ENCODE measurements at places on chromosomes 11 and 22. TPM values are rescaled to one million over a fixed set of nuclear protein-coding genes. Genes with fewer than 3 reads are reported as not detected.

Gene TIGD3
- total RNA-seq = 1.6 TPM

Gene TRPM5
- total RNA-seq = 0.54 TPM

- no peak overlapping the region for H3K27ac ChIP-seq
- H3K36me3 ChIP-seq = no peaks in the 10 kb centered on the region
Observed at GRCh38 chr11:36156817-36157519, 132.3 kb downstream of the COMMD9 start.

- no peaks in the 10 kb centered on the region for H3K36me3 ChIP-seq
- DNase-seq = no peak
- H3K4me3 ChIP-seq = no peak overlapping the region
- no peaks in the 10 kb centered on the region for H3K27me3 ChIP-seq
Observed at GRCh38 chr22:31962387-31963125, 18.2 kb downstream of the YWHAH start.

Gene TMEM191B
- 4.2 TPM for total RNA-seq

Gene CRYBA4
- not detected for total RNA-seq

Gene POU2AF2
- total RNA-seq = not detected

Gene MMP3
- total RNA-seq = not detected

Gene PSMC3
- total RNA-seq = 42.2 TPM

DNA sequence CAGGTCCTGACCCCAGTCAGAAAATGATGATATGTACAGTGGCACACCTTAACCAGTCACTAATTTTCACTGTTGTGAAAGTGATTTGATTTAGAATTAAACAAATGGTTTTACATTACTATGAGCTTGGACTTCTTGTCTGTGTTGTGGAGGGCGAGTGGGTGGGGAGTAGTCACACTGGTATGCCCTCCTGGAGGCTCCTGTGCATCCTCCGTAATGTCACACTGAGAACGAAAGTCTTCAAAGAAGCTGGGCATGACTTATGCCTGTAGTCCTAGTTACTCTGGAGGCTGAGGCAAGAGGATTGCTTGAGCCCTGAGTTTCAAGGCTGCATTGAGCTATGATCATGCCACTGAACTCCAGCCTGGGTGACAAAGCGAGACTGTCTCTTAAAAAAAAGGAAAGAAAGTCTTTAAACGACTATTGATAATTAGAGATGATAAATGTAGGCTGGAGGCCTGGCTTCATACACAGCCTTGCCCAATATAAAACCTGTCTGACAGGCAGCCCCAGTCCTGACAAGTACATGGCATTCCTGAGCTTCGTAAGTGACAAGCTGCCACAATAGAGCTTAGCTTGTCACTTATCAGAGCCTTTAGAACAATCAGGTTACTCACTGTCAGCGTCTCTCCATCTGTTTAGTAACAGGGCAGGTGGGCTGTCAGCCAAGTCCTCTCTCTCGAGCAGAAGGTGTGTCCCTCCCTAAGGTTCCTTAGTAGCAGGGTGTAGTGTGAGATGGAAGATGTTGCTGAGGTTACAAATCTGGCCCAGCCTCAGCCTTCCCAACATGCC is 5.0 kb upstream of the LIMK2 start:
- no peaks in the 10 kb centered on the region for H3K36me3 ChIP-seq
- peaks cover 11% of the 10 kb centered on the region for H3K4me1 ChIP-seq
- no peak overlapping the region for H3K4me3 ChIP-seq
- no peaks in the 10 kb centered on the region for H3K27me3 ChIP-seq

Gene FJX1
- total RNA-seq = not detected

- H3K4me1 ChIP-seq = no peaks in the 10 kb centered on the region
- peaks cover 89% of the 10 kb centered on the region for H3K36me3 ChIP-seq
- no peaks in the 10 kb centered on the region for H3K27me3 ChIP-seq
- DNase-seq = no peak
- H3K4me3 ChIP-seq = no peak overlapping the region
Observed at GRCh38 chr22:24088816-24089215, 77.7 kb downstream of the CABIN1 start.

GRCh38 chr11:6298605-6299004 is 21.7 kb downstream of the CAVIN3 start:
- no peaks in the 10 kb centered on the region for H3K4me1 ChIP-seq
- H3K4me3 ChIP-seq = no peak overlapping the region
- no peak for DNase-seq
- no peaks in the 10 kb centered on the region for H3K36me3 ChIP-seq

DNA sequence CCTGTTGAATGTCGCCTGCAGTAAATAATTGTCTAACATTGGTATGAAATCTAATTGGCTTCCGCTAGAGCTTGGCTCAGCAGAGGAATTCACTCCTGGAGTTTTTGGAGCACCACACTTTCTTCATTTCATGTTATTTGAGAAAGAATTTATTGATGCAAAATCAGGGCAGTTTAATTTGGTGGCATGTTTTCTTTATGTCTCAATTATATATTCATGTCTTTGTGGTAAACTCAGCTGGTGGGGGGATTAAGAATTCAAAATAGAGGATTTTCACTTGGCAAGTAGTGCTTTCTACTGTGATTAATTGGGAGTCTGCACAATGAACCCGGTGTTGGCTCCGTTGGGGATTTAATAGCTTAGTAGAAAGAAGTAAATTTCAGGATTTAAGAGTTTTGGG is 784.4 kb downstream of the NTM start:
- DNase-seq = no peak
- H3K4me1 ChIP-seq = no peaks in the 10 kb centered on the region
- H3K27ac ChIP-seq = no peak overlapping the region
- H3K4me3 ChIP-seq = no peak overlapping the region

DNA sequence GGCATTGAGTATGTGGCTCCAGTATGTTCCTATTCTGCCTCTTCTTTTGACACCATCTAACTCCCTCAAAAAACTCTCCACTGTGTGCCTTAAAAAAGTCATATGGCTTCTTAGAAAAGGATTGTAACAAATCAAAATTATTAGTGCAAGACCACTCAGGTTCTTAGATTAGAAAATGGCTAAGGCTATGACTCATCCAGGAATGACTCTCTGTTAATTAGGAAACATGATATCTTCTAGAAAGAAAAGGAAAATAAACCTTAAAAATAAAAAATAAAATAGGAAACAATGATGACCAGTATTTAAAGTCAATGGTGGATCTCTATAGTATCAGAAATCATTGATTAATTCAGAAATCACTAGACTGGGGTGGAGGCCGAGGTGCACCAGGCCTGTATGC is 21.7 kb downstream of the SLC25A17 start:
- no peak for DNase-seq
- H3K4me1 ChIP-seq = no peaks in the 10 kb centered on the region
- no peak overlapping the region for H3K4me3 ChIP-seq
- H3K27me3 ChIP-seq = no peaks in the 10 kb centered on the region

DNA sequence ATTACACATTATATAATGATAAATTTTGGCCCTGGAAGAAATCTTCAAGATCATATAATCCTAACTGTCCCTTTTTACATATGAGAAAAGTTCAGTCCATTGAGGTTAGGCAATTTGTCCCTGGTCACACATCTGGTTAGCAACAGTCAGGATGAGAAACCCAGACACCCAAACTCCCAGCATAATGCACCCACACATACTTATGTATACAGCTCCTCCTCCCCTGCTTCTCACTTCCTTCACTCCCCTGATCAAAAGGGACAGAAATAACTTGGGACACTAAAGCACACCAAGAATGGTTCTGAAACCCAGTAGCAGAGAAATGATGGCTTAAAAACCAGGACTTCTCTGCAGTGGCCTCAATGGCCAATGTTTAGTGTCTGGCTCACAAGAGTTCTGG is 11.1 kb downstream of the NUMA1 start:
- H3K27me3 ChIP-seq = no peaks in the 10 kb centered on the region
- H3K4me3 ChIP-seq = no peak overlapping the region
- no peak overlapping the region for H3K27ac ChIP-seq
- H3K36me3 ChIP-seq = no peaks in the 10 kb centered on the region

Gene MEI1
- total RNA-seq = 61.4 TPM

DNA sequence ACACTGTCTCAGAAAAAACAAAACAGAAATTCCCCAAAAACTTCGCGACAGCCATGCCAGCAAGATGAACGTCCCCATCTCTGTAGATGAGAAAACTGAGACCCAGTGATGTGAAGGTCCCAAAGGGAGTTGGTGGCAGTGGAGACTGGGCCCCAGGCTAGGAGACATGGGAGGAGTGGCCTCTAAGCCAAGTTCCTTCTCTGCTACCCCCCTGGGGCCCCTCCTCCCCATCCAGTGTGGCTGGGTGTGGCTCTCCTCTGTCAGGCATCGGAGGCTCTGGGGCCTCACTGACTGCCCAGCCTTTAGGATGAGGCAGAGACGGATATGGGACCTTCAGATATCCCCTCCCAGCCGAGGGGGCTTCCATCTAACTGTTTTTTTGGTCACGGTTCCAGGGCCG is 9.8 kb downstream of the RELT start:
- H3K4me3 ChIP-seq = no peak overlapping the region
- DNase-seq = no peak
- peak overlapping the region; percentile 17 for H3K27ac ChIP-seq
- no peaks in the 10 kb centered on the region for H3K27me3 ChIP-seq
- H3K4me1 ChIP-seq = no peaks in the 10 kb centered on the region
- no peaks in the 10 kb centered on the region for H3K36me3 ChIP-seq

Gene GRAMD1B
- 9.7 TPM for total RNA-seq
